ENCODE measurements at places on chromosomes 11 and 22.

DNA sequence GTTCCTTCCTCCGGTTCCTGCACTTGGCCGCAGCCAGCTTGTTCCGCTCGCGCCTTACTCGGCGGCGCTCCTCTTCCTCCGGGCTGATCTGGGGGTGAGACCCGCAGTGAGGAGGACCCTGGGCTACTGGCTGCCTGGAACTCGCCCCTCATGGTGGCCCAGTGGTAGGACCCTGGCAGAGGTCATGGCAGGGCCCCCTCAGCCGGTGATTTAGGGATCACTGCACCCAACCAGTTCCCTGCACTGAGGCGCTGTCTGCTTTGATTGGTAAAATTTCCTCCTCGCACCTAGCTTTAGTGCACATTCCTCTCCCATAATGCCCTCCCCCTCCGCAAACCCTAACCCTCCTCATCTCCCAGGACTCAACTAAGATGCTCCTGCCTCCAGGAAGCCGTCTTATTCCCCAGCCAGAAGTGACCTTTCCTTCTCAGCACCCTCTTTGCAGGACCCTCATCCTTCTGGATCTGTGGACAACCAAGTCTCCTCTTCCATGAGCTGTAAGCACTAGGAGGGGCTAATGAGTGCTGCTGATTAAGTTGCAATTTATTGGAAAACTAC, 3.6 kb downstream of the CCDC85B start:
- DNase-seq, result no peak
- H3K4me1 ChIP-seq, result peaks cover 22% of the 10 kb centered on the region
- peak overlapping the region; percentile 41 for H3K27ac ChIP-seq
- H3K36me3 ChIP-seq, result peaks cover 10% of the 10 kb centered on the region

DNA sequence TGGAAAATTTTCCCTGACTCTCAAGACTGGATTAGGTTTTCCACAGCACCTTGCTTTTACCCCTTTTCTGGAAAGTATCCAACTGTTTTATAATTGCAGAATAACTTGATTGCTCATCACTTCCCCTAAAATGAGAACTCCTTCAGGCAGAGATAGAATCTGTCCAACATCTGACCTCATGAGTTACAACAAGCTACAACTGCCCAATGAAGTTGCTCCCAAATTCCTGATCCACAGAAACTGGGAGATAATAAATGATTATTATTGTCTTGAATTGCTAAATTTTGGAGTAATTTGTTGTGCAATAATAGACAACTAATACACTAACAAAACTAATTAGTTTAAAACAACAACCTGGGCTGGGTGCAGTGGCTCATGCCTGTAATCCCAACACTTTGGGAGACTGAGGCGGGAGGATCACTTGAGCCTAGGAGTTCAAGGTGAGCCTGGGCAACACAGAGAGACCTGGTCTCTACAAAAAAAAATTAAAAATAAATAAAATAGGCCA, 10.0 kb upstream of the CCDC83 start:
- no peaks in the 10 kb centered on the region for H3K27me3 ChIP-seq
- H3K36me3 ChIP-seq, result no peaks in the 10 kb centered on the region
- peak overlapping the region; percentile 47 for H3K27ac ChIP-seq

DNA sequence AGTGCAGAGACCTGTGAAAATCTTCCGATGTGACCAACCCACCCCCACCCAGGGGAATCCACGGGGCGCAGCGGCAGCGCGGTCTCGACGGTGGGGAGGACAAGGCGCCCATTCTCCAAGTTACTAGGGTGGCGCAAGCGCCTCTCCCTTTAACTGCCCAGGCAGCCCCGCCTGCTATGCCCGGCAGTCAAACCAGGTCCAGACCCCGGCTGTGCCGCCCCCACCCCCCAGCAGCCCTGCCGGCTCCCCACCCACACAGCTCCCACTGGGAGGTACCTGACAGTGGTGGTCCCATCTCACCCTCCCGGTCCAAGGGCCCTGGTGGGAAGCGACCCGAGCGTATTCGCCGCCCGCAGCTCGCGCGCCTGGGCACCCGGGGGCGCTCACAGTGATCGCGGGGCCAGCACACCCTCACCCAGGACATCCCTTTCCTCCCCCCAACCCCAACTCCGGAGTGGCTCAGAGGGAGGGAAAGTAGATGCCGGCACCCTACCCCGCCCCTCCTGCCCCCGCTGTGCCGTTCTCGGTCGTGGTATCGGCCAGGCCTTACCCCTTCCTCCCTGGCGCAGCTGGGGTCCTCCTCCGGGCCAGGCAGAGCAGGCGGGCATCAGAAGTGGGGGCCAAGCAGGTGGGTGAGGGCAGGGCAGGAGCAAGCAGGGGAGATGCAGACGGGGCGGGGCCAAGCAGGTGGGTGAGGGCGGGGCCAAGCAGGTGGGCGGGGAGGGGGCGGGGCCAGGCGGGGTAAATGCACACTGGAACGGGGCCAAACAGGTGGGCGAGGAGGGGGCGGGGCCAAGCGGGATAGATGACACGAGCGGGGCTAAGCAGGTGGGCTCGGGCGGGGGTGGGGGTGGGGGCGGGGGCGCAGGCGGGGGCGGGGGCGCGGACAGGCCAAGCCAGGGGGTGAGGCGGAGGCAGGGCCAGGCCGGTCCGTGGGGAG, at the start of gene TRPM5:
Gene TRPM5, minus strand, starts transcription at position 634 of the 940 bp plus-strand sequence. CDS start 21,478 bp downstream, outside the sequence.
- no peaks in the 10 kb centered on the region for H3K36me3 ChIP-seq
- peaks cover 21% of the 10 kb centered on the region for H3K4me1 ChIP-seq
- H3K27ac ChIP-seq, result peak within 1 kb of the TSS; percentile 24
- peak within 1 kb of the TSS; percentile 64 for H3K4me3 ChIP-seq
- peak; percentile 7 for DNase-seq

DNA sequence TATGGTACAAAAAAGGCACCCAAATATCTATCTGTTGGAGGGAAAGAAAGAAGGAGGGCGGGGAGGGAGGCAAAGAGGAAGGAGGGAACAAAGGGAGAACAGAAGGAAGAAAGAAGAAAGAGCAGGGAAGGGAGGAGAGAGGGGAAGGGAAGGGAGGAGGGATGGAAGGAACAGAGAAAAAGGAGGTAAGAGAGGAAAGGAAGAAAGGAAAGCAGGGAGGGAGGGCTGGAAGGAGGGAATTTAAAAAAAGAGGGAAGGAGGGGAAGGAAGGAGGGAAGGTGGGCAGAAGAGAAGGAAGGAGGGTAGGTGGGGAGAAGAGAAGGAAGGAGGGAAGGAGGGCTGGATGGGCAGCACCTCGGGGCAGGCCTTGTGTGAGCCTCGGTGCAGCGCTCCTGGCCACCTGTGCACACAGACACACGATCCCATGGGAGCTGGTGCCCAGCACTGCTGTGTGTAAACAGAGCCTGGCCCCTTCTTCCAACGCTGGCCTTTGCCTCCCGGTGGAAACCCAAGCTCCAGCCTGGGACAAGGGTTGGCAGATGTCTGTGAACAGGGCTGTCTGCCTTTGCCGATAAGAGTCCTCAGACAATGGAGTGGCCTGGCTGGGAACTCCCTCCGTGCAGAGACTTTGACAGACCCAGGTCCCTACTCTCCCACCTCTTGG, 23.2 kb downstream of the SMIM38 start:
- no peaks in the 10 kb centered on the region for H3K4me1 ChIP-seq
- no peak overlapping the region for H3K4me3 ChIP-seq
- H3K36me3 ChIP-seq, result no peaks in the 10 kb centered on the region
- no peak overlapping the region for H3K27ac ChIP-seq
- no peak for DNase-seq

DNA sequence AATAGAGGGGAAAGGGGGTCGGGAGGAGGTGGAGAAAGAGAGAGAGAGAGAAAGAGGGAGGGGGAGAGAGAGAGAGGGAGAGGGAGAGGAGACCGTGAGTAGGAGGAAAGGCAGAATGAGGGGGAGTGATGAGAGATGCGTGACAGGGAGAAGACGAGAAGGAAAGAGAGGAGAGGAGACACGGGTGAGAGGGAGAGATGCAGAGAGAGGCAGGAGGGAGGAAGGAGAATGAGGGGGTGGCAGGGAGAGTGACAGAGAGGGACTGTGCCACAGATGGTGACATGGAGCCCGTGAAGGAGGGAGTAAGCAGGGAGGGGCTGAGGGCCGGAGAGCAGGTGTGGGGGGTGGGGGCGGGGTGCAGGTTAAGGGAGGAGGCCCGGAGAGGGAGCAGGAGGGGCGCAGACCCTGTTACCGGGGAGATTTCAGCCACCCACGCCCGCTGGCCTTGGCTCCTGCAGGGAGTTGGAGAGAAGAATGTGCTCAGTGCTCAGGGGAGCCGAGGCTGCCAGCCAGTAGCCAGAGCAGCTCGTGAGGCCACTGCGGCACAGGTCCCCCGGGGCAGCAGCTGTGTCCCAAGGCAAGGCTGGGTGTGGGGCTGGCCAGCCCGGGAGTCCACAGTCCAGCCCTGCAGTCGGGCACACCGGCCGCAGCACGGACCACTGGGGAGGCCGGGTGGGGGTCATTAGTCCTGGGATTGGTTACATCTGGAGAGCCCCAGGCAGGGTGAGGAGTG, at the start of gene SSTR3:
Gene SSTR3, minus strand, starts transcription at position 304 of the 733 bp plus-strand sequence. CDS start 4,674 bp downstream, outside the sequence.
- H3K27me3 ChIP-seq, result no peaks in the 10 kb centered on the region
- no peak for DNase-seq
- no peak within 1 kb of the TSS for H3K4me3 ChIP-seq

DNA sequence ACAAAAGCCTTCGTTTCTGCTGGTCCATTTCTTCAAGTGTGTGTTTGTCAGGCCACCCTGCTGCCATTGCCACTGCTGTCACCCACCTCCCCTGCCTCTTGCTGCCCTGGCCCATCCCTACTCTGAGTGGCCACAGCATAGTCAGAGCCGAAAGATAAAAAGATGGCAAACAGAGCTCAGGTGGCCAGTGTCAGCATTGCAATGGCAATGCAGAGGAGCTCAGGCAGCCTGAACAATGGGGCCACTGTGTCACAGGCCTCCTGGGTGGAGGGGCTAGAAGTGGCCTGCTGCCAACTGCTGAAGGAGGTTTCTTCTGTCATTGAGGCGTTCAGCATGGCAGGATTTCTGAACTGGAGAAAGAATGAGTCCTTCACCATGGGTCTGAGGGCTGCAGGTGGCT, 137.1 kb downstream of the CSNK2A3 start:
- H3K27me3 ChIP-seq, result no peaks in the 10 kb centered on the region
- H3K27ac ChIP-seq, result no peak overlapping the region
- no peaks in the 10 kb centered on the region for H3K36me3 ChIP-seq
- H3K4me3 ChIP-seq, result no peak overlapping the region
- no peaks in the 10 kb centered on the region for H3K4me1 ChIP-seq

DNA sequence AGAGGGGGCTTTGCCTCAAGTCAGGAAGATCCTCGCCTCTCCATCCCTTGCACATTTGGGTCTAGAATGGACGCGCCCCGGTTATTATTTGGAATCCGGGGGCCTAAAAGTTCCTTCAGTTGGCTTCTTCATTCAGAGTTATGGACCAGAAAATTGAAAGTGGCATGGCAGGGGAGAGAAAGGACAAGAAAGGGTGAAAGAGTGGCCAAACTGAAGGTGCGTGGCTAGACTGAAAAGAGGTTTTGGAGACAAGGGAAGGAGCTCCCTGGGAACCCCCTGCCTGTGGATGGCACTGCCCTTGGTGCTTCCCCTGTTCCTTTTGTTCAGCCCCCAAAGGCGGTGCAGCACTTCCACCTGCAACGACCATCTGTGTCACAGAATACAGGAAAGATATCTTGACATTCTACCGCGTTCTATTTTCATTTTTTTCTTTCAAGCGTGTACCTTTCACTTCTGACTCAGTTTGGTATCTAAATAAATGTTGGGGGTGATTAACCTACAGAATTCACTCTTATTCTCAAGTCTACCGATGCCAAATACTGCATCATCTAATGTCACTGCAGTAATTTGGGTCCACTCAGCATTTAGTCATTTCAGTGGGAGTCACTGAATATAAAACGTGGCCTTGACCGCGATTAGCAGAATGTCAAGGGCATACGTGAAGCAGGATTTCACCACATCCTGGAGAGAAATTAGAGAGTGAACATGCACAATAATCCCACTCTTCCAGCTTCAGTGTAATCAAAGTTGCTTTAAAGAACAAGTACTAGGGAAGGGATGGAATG, 88.1 kb upstream of the ARHGAP32 start:
- H3K27ac ChIP-seq, result no peak overlapping the region
- DNase-seq, result no peak
- peaks cover 20% of the 10 kb centered on the region for H3K4me1 ChIP-seq

DNA sequence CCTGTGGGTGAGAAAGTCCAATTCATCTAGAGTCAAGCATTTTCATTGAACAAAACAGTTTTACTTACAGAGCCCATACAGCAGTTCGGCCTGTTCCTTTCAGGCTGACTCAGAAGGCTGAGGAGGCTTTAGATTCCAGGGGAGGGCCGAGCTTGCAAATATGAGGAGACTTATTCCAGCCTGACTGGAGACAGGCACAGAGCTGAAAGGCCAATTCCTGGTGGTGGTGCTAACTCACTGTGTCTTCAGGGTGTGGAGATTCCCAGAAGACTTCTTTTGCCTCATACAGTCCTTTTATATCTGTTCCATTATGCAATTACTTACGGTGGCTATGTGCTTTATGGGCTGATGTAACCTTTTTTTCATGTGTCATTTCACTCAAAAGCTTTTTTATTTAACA, at the start of gene OR51E2:
Gene OR51E2, minus strand, starts transcription at position 269 of the 400 bp plus-strand sequence. CDS start 15,142 bp downstream, outside the sequence.
- H3K27me3 ChIP-seq, result peaks cover 45% of the 10 kb centered on the region
- no peaks in the 10 kb centered on the region for H3K36me3 ChIP-seq
- no peak within 1 kb of the TSS for H3K27ac ChIP-seq
- H3K4me1 ChIP-seq, result no peaks in the 10 kb centered on the region
- H3K4me3 ChIP-seq, result no peak within 1 kb of the TSS

DNA sequence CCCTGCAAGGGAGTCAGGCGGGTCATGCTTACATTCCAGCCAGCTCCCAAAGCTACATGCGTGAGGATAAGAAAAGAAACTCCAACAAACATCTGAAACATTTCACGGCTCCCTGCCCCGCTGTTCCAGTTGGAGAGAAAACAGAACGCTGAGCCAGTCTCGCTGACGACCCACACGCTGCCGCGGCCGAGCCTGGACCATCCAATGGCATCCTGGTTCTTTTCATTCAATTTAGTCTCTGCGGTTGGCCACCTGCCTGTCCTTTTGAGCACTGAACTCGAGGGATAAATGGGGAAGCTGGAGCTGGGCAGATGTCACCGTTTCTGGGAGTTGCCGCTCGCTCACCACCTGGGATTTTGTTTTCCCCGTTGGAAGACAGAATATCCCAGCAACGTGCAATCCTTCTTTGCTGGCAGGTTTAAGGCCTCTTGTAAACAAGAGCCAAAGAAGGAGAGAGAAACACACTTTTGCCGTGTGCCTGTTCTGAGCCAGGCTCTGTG, 45.3 kb upstream of the SHISAL1 start:
- no peak overlapping the region for H3K27ac ChIP-seq
- H3K36me3 ChIP-seq, result no peaks in the 10 kb centered on the region
- H3K4me1 ChIP-seq, result no peaks in the 10 kb centered on the region
- no peak for DNase-seq
- no peak overlapping the region for H3K4me3 ChIP-seq

- DNase-seq, result no peak
- H3K36me3 ChIP-seq, result no peaks in the 10 kb centered on the region
- H3K27me3 ChIP-seq, result no peaks in the 10 kb centered on the region
- no peak overlapping the region for H3K4me3 ChIP-seq
- H3K27ac ChIP-seq, result no peak overlapping the region
Measured at GRCh38 chr11:11973866-11974265, 34.6 kb downstream of the DKK3 start.

- H3K4me3 ChIP-seq, result no peak overlapping the region
- no peak overlapping the region for H3K27ac ChIP-seq
- no peaks in the 10 kb centered on the region for H3K36me3 ChIP-seq
- peaks cover 6% of the 10 kb centered on the region for H3K4me1 ChIP-seq
- H3K27me3 ChIP-seq, result no peaks in the 10 kb centered on the region
- DNase-seq, result no peak
Measured at GRCh38 chr22:49756201-49756600, 71.5 kb downstream of the BRD1 start.

Data from HCT116 (cell line).